Natural killer cell (primary cell): ENCODE measurements at places on chromosomes 2 and 18.

- H3K4me3 ChIP-seq = no peak overlapping the region
- no peaks in the 10 kb centered on the region for H3K36me3 ChIP-seq
- no peak overlapping the region for H3K27ac ChIP-seq
- DNase-seq = no peak
- no peaks in the 10 kb centered on the region for H3K4me1 ChIP-seq
Observed at GRCh38 chr18:48963586-48964470, 13.1 kb upstream of the SMAD7 start.

DNA sequence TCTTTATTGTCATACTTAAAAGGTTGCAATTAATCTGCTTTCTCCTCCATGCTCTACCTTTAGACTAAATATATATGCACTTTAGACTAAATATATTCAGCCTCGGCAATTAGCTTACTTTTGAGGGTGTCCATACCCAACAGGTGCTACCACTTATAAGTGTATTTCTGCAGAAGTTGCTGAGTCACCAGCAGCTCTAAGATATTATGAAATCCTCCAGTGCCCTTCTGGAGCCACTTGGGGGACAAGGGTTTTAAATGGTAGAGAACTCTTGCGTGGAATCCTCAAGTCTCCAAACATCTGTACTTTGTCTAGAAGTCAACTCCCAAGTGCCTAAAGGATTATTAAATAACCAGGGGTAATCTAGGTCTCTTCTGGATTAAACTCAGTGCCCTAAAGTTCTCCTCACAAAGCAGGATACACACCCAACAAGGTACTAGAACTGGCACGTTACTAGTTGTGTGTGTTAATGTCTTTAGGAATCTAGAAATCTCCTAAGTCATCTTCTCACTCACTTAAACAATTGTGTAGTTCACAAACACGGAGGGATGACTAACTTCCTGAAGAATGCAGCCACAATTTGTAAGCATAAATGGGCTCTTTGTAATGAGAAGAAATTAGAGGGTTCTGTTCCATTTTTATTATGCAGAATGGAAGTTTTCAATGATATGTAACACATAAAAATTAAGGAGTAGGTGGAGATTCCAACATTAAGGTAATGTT lies 159.7 kb downstream of the CD226 start:
- H3K27ac ChIP-seq = no peak overlapping the region
- H3K27me3 ChIP-seq = no peaks in the 10 kb centered on the region
- H3K4me1 ChIP-seq = no peaks in the 10 kb centered on the region

DNA sequence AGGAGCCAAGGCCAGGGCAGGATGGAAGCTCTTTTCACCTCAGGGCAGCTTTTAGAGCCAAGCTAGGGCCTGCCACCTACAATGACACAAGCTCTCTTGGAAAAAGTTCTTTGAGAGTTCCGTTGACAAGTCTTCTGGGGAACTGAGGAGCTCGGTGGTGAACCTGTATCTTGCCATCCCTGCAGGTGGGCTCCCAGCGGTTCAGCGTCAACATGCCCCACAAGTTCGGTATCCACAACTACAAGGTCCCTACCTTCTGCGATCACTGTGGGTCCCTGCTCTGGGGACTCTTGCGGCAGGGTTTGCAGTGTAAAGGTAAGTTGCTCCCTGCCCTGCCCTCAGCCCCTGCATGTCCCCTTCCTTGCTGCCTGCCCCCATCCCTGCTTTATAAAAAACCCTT lies 312.8 kb upstream of the EPAS1 start:
- no peak for DNase-seq
- H3K27ac ChIP-seq = no peak overlapping the region
- H3K4me3 ChIP-seq = no peak overlapping the region

- no peaks in the 10 kb centered on the region for H3K36me3 ChIP-seq
- peaks cover 4% of the 10 kb centered on the region for H3K27me3 ChIP-seq
- peaks cover 29% of the 10 kb centered on the region for H3K4me1 ChIP-seq
- H3K27ac ChIP-seq = no peak overlapping the region
- no peak overlapping the region for H3K4me3 ChIP-seq
Observed at GRCh38 chr2:172177581-172177980, 74.9 kb upstream of the DLX2 start.
